ENCODE measurements at places on chromosomes 2 and 18.

- no peak for DNase-seq
Observed at GRCh38 chr2:167404627-167405284, 516.5 kb downstream of the XIRP2 start.

GRCh38 chr2:26610504-26611335, 30.4 kb downstream of the CIB4 start:
- DNase-seq: no peak

DNA sequence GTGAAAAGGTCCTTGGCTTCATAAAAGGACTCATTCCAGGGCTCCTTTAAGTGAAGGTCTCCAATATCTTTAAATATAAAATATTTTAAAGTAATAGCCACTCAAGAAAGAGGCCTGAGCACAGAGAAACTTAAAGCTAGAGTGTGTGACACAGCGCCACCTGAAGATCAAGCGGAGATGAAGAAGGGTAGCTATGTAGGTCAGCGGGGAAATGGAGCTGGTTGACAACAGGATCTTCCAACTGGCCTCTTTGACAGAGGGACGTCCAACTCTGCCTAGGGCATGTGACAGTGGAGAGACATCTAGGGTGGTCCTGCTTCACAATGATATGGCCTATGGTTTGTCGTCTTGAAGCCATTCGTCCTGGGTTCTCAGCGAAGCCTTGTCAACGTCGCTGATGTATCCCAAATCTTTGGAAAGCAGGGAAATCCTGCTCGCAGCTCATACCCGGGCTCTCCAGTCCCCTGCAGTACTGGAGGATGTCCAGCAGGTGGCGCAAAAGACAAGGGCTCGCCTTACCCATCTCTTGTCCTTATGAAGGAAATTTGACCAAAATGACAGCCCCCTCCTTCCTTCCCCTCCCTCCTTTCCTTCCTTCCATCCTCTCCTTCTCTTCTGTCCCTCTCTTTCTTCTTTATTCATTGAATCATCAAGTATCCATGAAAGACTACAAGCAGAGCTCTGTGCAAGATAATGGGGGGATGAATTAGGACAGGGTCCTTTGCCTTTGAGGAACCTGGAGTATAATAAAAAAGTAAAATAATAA, 59.6 kb downstream of the LONRF2 start:
- peak; percentile 36 for DNase-seq

DNA sequence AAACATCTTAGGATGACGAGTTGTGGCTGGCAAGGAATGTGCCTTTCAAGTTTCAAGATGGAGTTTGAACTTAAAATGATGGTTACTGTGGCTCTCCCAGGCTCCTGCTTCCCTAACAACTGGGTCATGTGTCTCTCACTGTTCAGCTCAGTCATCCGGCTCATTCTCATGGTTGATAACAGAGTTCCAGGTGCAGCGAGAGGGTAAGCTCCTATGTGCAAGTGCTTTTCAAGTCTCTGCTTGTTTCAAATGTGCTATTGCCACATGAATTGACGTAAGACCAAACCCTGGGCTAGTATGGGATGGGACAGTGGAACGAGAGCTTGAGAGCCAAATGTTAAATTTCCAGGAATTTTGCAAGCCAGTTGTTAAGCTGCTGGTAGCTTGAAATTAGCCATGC, 19.5 kb upstream of the PUM2 start:
- DNase-seq: no peak

GRCh38 chr18:13547347-13547746, 179.0 kb downstream of the FAM210A start:
- DNase-seq: no peak

DNA sequence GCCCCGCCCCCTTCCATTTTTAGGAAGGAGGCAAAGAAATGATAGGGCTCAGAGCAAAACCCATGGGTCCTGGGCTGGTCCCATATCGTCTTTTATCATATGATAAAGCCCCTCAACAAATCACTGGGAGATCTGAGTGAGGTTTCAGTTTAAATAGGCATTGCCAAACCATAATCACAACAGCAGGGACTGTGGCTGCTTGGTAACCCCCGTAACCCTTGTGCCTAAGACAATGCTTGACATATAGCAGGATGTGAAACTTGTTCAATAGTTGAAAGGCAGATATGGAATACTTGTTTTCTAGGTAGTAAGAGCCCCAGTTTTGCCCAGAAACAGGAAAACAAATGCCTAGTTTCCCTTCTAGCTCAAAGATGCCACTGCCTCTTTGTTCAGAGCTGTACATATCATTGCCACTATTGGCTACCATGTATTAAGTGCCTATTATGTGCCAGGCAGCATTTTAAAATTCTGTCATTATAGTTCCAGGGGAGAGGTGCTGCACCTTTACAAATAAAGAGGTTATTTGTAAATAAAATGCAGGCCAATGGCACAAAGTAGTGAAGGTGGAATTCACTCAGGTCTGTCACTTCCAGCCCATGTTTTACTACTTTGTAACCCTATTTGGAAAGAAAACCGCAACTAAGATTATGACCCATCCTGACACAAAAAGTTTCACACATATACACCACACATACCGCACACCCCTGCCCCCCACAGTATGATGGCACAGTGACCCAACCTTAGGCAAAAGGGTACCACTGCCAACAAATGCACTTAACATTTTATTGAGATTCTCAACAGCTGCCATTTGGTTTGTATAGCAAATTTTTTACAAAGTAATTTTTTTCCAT, 14.2 kb downstream of the NAGK start:
- no peak for DNase-seq

DNA sequence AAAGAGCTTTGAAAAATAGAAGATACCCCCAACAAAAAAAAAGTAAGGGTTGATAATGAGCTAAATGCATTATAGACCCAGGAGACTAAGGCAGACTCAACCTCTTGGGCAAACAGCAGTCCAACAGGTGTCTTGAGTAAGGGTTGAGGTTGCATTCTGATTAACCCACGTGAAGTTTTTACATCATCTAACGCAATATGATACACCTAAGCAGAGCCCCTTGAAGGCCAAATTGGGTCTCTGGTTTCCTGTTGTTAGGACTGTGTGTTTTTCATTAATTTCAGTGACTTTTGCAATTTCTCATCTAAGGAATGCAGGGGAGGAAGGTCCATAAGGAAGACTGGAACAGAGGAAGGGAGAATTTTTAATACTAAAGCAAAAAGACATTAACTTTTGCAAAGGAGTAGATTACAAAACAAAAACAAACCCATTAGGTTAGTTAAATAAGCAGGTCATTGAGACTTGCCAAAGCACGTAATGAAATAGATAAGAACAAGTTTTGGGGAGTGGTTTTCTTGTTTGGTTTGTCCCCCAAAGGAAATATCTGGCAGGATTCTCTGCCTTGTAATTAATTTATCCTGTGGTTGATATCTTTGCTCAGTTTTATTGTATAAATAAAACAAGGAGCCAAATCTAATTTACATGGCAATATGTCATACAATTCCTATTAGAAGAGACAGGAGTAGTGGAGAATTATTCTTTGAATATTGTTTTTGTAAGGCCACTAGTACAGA, 244.3 kb downstream of the ETAA1 start:
- no peak for DNase-seq

DNA sequence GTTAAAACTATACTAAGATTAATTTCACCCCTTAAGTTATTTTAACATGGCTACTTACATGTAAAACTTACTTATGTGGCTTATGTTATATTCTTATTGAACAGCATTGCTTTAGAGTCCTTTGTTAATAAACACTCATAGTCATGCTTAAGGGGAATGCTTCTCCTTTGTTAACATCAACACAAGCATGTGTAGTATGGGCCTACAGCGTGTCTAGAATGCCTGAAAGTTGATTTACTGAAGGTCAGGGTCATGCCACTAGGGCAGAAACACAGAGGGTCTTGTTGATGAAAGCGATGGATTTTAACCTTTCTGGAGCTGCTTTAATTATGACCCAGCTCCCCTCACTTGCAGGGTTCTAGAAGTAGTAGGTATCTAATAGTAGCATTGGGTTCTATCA, 159.8 kb upstream of the DLX2 start:
- no peak for DNase-seq

- DNase-seq: no peak
Observed at GRCh38 chr2:42436370-42436769, 57.4 kb downstream of the KCNG3 start.

DNA sequence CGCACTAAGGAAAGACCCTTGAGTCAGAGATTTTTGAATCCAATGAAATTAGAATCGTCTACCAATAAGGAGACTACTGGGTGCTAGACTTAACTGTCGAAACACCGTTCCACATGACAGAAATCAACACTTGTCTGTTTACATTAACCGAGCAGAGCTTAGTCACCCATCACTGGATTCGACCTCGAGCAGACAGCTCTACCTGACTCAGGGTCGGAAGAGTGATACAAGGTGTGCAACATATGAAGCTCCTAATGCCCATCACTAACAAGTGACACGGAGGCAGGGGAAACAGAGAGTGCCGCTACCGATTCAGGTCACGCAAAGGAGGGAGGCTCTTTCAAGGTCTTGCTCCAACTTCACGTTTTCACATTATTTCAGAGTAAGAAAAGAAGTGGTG, 54.2 kb upstream of the FZD5 start:
- no peak for DNase-seq

DNA sequence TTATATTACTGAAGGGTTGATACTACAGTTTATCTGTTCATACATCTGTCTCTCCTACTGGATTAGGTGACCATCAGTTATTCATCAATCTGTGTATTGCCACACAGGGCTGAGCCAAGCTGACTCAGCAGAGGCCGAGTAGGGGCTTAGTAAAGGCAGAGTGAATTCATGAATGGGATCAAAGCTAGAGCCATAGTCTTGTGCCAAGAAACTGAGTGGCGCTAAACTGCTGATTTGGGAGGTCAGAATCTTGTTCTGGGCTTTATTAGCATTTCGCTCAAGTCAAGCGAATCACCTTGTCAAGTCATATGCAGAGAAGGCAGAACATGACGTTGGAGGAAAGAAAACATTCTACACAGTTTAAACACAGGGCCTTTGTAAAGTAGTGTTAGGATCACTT, 34.1 kb downstream of the SOCS6 start:
- no peak for DNase-seq

DNA sequence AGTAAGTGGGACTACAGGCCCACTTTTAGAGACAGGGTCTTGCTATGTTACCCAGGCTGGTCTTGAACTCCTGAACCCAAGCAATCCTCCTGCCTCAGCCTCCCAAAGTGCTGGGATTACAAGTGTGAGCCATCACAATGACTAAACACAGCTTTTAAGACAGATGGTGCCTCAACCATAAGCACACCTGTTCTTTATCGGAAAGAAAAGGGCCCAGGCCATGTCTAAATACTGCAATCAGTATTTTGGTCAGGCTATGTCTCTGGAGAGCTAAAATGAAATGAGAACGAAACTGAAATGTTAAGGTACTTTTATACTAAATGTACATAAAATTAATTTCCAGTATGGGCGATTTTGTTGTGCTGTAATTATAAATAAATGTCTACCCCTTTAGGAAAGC, 69.5 kb upstream of the SPTBN1 start:
- no peak for DNase-seq

GRCh38 chr2:190527214-190527613, 7.3 kb downstream of the NEMP2 start:
- no peak for DNase-seq

DNA sequence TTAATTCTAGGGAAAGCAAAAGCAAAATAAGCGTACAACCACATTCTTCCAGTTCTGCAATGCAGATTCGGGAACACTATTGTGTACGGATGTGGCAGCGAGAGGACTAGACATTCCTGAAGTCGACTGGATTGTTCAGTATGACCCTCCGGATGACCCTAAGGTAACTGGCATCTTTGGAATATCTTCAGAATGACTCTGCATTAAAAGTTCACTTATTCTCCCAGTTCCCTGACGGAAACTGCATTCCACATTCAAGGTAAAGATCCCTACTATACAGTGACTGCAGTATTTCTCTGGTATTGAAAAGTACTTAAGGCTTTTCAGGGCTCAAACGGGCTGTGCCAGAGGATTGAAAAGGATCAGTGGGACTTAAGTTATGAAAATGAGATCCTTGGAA, 10.9 kb downstream of the DDX18 start:
- no peak for DNase-seq

DNA sequence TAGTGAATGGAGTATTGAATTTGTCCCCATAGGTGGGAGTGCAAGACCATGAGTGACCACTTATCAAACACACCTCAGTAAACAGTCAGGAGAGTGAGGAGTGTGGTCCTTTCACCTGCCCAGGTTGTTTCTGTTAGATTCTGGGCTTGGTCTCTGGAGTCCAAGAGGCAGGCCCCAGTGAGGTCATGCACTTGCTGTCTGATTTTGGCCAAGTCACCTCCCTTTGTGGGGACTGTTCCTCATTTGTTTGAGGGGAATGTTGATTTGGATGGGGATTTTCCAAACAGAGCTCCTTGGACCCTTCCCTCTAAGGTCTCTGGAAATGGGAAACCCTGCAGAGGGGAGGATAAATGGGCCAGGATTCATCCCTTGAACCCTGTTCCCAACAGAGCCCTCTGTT, 7.3 kb downstream of the IL1RN start:
- DNase-seq: peak; percentile 64
